ENCODE measurements at places on chromosomes 3 and 15.

GRCh38 chr15:91186904-91187656 is 87.0 kb downstream of the SV2B start:
- peak; percentile 7 for DNase-seq

DNA sequence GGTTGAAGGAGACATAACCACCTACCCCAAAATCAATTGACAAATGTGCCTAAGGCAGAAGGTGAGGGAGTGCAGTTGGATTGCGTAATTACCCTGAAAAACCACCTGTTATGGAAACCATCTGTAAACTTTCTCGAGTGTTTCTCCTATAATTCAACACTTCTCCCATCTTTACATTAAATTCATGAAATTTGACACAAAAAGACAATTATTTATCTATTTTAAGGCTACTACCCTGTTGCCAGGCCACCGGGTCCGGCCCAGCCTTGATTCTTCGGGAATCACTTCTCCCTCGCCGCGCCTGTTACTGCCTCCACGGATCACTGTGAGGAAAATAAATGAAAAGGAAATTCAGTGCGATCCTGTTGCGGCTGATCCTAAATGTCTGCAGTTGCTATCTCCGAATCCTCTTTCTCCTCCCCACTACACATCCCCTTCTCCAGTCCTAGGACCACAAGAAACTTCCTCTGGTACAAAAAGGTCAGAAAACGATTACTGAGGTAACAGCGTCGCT is 646 bp downstream of the IQCB1 start:
- peak; percentile 3 for DNase-seq

DNA sequence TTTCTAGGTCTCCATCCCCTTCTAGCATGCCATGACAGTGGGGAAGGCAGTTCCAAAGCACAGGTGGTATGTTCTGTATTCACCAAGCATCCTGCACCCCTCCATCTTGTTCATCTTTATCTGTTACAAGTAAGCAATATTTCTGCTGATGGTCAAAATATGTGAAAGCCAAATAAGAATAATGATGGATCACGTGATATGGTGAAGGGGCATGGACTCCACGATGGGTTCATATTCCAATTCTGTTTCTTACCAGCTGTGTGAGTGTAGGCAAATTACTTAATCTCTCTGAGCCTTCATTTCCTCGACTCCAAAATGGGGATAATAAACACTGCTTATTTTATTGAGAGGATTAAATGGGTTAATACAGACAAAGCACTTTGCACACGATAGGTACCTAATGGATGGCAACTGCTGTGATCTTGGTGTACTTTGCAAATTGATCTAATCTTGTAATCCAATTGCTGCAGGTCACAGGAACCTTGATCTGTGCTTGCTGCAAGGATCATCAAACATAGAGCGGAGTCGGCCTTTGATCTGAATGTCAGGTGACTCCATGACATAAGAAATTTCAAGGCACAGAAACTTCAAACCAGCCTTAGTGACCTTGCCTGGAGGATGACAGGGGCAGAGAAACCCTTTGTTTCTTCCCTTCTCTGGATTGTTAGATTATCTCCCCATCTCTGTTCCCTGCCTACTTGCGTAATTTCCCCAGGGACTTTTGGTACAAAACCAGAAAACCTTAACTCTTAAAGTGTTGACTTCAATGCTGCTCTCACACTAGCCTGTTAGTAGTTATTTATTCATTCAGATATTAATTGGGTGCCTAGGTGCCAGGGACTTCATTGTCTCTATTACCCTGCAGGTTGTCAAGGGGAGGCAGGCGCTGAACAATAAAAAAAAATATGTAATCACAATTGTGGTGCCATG is 25.8 kb downstream of the SIAH2 start:
- peak; percentile 33 for DNase-seq

DNA sequence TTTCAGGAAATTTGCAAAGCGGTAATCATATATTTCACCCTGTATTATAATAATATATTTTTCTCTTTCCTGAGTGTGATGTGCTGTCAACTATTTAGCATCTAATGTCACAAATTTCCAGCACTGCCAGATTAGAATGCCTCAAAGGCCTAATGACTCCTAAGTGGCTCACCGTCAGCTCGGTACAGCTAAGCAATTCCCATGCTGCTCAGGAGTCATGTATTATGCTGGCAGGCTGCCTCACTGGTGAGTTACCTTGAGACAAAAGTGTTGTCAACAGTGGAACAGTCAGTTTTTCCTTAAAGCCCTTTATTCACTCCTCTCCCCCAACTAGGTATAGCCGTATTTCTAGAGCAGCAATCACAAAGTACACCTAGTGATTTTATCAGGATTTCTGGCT is 83.6 kb downstream of the NSUN3 start:
- no peak for DNase-seq

DNA sequence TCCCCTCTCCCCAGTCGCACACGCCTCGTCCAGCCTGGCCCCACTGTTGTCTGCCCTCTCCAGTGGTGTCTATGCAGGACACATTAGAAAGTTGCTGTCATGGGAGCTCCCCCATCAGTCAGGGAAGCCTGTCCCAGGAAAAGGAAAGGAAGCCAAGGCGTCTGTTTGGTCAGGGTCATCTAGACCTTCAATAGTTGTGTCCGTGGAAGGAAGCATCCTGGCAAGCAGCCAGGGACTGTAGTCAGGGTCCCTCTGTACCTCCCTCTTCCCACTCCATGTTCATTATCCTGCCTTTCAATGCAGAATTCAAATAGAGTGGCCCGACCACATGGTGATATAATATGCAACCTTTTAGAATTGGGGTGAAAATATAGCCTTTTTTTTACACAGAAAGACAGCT is 60.7 kb upstream of the RAB6B start:
- no peak for DNase-seq

DNA sequence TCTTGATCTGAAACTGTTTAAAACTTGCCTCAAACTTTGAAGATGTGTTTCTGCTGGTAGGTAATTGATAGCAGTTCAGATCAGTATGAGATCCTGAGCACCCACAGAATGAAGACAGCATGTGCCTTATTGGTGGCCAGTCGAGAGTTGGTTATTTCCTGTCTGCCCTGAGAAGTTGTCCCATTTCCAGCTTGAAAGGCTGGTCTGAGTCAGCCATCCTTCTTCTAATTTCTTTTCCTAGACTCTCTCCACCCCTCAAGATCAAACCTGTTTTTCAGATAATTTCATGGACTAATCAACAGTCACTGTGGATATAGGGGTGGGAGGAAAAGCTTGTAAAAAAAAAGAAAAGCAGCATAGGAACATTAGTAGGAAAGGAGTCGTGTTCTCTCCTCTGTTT is 464.4 kb downstream of the FOXP1 start:
- no peak for DNase-seq

- DNase-seq = no peak
These were observed 75.9 kb upstream of the CADPS start for GRCh38 chr3:62951037-62951613.

DNA sequence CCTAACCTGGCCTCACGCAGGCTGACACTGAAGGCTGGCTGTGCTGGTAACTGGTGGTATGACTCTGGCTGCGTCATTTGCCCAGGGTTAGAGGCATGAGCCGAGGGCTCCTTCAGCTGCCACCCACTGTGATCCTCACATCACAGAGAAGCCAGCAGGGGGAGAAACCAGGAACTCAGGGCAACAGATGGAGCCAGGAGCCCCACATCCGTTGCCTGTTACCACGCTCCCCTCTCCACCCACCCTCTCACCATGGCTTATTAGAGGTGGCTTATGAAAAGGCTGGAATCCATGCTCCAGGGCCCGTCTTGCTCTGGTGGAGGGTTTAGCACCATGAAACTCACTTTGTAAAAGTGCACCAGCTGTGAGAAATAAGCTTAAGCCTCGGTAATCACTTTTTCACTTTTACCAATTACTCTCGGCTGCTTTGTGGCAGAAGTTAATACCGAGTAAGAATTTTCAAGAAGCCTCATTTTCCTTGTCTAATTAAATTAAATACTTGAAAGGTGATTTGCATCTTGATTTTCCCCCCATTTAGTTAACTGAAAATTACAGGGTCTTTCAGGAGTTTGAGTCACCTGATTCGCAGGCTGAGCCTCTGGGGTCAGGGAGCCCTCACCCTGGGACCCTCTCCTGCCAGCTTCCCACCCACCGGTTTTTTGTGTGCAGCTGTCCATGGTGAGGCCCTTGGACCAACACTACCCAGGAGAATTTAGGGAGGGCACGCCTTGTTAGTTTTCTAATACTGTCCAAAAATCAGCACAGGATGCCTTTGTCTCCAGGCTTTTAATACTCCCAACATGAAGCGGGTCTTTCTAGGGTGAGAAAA is 60.9 kb downstream of the ASB7 start:
- DNase-seq = peak; percentile 54

DNA sequence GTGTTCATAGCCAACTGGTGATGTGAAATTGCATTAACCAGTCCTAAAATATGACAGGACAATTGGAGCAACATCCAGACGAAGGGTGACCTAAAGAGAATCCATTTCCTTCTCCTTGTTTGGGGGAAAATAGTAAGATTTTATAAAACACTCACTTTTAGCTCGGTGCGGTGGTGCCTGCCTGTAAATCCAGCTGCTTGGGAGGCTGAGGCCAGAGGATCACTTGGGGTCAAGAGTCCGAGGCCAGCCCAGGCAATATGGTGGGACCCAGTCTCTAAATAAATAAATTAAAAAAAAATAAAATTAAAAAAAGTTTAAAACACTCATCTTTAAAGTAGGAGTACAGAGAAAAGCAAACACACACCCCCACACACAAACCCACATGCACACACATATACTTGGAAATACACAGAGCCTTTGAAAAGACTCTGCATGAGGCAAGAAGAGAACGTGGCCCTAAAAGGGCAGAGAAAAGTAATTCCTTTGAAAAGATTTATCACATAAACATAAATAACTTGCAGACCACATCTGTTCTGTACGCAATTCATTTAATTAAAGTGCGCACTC is 14.1 kb upstream of the LOXL1 start:
- DNase-seq = no peak

DNA sequence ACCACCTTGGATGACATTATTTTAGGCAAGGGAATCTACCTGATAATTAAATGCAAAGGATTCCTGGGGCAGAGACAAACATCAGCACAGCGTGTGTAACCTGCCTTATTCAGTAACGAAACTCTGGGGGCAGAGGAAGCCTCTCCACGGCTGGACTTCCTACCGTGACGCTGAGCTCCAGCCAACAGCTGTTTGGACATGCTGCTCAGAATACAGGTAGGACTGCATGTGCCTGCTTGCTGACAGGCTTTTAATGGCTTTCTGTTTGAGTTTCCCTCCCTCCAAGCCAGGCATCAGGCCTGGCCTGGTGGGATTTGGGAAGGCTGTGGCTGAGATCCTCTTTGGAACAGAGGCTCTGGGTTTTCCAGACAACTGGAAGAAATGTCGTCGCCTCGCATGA is 150.6 kb downstream of the ADAMTS17 start:
- DNase-seq = no peak

GRCh38 chr3:10533737-10534023 is 28.3 kb upstream of the ATP2B2 start:
- DNase-seq = no peak

DNA sequence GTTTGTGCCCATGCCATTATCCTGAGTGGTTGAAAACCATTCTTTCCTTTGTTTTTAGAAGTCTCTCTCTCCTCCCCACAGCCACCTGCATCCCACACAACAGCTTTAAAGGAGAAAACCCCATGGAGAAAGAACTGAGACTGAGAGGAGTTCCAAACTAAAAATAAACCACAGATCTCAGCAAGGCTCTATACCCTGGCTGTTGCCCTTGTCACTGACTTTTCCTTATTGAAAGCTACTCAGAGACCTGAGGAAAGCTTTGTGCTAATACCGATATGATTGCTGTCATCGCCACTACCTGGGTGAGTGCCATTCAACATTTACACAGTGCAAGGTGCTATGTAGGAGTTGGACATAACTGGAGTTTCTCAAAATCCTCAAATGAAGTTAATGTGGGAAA is 55.5 kb upstream of the RASGRP1 start:
- no peak for DNase-seq

GRCh38 chr3:20773320-20773984 is 587.4 kb upstream of the SGO1 start:
- no peak for DNase-seq

DNA sequence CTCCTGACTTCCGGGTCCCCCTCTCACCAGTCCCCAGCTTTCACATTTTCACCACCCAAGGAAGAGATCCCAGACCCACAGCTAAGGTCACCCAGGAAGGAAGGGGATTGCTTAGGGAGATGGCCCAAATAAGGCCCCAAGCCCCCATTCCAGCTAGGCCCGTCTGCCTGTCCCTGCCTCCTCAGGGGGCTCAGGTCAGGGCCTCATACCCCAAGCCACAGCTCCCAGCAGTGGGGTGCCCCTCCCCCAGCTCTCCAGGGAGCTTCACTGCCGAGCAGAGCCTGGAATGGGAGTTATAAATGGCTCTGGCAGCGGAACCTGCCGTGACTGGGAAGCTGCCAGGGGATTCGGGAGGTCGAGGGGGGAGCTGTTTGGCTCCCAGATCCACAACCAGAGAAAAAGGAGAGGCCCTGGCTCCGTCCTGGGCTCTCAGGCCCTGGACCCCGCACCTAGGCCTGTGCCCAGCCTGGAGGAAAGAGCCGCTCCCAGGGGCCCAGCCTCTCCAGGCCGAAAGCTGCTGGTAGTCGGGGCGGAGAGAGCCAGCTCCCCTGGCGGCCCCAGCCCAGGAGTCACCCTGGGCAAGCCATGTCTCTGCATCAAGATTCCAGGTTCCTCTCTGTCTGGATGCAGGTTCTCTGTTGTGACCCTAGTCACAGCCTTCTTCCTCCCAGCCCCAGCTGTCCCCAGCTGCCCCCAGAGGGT is 550 bp downstream of the CCDC9B start:
- DNase-seq = peak; percentile 63

DNA sequence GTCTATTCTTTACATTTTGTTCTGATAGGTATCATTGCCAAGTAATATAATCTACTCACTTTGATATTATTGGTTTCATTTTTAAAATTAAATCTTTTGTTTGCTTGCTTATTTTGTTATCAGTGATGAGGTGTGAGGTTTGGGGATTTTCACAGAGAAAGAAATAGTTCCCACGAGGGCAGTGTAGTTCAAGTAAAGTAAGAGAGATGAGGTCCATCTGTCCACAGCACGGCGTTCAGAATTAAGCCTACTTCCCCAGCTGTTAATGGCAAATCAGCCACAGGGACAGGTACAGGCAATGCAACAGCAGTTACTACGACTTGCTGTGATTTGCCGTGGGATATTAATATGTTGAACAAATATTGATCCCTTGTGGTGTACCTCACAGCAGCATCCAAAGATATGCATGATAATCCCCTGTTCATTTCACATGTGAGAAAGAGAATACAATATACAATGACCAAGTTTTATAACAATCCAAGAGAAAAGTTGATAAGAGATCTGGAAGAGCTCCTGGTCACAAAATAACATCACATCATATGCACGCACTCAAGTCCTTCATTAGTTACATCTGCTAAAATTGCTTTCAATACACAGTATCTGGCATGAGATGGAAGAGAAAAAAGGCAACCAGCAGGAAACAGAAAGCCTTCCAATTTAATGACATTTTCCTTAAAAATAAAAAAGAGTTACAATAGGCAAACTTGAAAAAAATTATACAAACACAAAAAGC is 131.6 kb downstream of the TUSC7 start:
- DNase-seq = no peak

- no peak for DNase-seq
These were observed 4.9 kb downstream of the ZBTB38 start for GRCh38 chr3:141373232-141373631.

- DNase-seq = no peak
These were observed 243.2 kb upstream of the LRRN1 start for GRCh38 chr3:3556078-3556477.
